Muscle of leg (tissue), 16 donors: ENCODE measurements at places on chromosomes 2 and 18. TPM values are rescaled to one million over a fixed set of nuclear protein-coding genes. Genes with fewer than 3 reads are reported as not detected.

DNA sequence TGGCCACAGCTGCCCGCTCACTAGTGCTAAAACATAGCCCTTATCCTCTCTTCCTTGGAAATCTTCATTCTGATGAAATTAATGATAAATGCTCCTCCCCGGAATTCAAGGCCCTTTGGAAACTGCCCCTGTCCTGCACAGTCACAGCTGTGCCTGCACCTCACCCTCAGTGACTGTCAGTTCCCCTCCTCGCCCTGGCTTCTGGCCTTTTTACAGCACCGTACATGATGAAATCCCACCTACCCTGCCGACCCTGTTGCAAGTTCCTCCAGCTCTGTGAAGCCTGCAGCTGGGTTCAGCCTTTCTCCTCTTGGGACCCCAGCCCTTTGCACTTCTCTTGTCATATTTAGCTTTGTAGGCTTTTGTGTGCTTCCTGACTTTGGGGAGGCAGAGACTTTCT lies 48.4 kb downstream of the DCDC2C start:
- no peak overlapping the region for H3K4me3 ChIP-seq
- H3K36me3 ChIP-seq = no peaks in the 10 kb centered on the region
- DNase-seq = peak; percentile 47
- H3K4me1 ChIP-seq = peaks cover 13% of the 10 kb centered on the region
- H3K27me3 ChIP-seq = peaks cover 2% of the 10 kb centered on the region

DNA sequence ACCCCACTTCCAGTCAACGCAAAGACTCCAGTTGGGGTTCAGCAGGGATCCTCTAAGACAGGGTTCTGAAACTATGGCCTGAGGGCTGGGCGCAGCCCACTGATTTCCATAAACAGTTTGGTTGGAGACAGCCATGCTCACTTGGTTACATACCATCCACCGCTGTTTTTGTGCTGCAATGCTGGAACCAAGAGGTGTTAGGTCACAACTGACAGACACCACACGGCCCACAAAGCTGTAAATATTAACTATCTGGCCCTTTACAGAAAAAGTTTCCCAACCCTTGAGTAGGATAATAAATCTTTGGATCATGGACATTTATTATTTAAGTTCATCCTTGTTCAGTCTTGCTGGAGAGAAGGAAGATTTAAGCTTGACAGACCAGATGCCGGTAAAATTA lies 8.4 kb upstream of the CD226 start:
- DNase-seq = no peak
- no peak overlapping the region for H3K27ac ChIP-seq
- no peaks in the 10 kb centered on the region for H3K27me3 ChIP-seq
- H3K36me3 ChIP-seq = no peaks in the 10 kb centered on the region
- no peaks in the 10 kb centered on the region for H3K4me1 ChIP-seq

DNA sequence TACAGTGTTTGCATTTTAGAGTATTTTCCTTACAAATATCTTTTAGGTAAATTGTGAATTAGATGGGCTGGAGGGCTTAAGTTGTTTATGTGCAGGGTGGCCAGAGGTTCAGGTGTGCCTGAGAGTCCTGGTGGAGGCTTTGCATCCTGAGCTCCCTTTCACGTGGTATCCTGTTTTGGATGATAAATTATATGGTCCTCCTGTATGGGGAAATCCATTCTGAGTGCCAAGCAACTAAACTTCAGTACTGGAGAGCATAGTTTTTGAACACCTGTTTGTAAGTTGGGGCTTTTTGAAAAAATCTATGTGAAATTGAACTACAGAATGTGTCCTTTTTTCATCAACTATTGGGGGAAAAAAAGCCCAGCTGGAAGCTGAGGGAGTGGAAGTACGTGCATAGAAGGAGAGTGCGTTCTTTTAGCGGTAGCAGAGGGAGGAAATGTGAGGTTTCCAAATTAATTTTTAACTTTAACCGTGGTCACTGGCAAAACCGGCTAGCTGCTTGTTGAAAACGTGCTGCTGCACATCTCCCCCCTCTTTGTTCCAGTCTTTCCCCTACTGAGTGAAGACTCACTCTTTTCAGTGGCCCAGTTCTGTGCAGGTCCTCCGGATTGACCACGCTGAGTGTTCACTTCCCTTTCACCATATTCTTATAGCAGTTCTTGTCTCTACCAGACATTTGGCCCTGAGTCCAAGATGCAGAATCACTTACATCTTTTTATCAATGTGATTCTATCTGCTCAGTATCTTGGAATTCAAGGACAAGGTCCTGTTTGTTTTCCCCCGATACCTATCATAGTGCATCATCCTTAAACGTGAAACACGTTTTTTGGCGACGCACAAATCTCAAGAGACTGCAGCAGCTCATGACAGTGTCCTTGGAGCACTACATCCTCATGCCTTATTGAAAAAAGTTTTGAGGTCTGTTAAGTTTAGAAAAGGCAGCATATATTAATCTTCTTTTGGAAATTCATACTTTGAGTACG lies 15.3 kb downstream of the CNOT11 start:
- no peaks in the 10 kb centered on the region for H3K27me3 ChIP-seq
- no peak overlapping the region for H3K27ac ChIP-seq
- H3K4me3 ChIP-seq = no peak overlapping the region
- peaks cover 62% of the 10 kb centered on the region for H3K36me3 ChIP-seq

DNA sequence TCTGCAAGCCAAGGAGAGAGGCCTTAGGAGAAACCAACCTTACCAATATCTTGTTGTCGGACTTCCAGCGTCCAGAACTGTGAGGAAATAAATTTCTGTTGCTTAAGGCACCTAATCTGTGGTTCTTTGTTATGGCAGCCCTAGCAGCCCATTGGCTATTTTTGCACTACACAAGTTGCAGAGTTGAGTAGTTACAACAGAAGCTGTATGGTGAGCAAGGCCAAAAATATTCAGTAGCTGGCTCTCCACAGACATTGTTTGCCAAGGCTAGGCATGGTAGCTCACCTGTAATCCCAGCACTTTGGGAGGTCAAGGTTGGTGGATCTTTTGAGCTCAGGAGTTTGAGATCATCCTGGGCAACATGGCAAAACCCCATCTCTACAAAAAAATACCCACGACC lies 27.1 kb upstream of the SCYGR1 start:
- DNase-seq = no peak
- H3K36me3 ChIP-seq = no peaks in the 10 kb centered on the region
- no peaks in the 10 kb centered on the region for H3K27me3 ChIP-seq
- H3K27ac ChIP-seq = no peak overlapping the region
- H3K4me3 ChIP-seq = no peak overlapping the region
- H3K4me1 ChIP-seq = peaks cover 9% of the 10 kb centered on the region

DNA sequence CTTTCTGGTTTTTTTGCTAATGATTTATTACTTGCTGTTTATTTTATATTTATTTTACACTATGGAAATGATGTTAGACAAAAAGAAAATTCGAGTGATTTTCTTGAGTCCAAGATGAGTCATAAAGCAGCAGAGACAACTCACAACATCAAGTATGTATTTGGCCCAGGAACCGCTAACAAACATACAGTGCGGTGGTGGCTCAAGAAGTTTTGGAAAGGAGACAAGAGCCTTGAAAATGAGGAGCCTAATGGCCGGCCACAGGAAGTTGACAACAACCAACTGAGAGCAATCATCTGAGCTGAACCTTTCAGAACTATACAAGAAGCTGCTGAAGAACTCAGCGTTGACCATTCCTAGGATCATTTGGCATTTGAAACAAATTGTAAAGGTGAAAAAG lies 594.1 kb downstream of the SATB2 start:
- DNase-seq = no peak
- H3K27ac ChIP-seq = no peak overlapping the region
- no peaks in the 10 kb centered on the region for H3K36me3 ChIP-seq
- H3K4me1 ChIP-seq = no peaks in the 10 kb centered on the region
- no peaks in the 10 kb centered on the region for H3K27me3 ChIP-seq

DNA sequence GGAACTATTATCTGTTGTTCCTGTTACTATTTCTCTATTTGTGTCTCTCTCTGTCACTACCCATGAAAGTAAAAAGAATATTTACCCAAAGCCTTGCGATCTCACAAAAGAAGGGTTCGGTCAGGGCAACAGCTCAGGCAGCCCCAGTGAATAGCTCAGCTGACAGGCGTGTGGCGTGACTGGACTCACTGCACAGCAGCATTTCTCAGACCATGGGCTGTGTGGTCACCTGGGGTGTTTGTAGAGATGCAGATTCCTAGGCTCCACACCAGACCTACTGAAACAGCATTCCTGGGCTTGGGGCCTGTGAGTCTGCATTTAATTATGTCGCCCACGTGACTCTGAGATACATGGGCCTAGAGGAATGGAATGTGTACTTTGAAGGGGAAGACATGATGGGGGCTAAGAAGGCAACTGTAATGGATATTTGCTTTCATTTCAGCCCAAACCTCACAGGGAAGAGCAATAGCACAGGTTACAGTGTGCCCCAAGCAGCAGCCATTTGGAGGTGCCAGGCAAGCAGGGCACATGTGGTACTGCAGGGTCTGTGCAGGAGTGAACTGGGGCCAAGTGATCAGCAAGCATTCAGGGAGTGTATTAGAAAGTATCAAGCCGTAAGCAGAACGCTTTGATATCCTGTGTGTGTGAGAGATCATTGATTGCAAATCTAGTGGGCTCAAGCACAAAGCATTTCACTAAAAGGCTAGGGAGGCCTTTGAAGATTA lies 90.4 kb upstream of the RBMS1 start:
- no peaks in the 10 kb centered on the region for H3K36me3 ChIP-seq

DNA sequence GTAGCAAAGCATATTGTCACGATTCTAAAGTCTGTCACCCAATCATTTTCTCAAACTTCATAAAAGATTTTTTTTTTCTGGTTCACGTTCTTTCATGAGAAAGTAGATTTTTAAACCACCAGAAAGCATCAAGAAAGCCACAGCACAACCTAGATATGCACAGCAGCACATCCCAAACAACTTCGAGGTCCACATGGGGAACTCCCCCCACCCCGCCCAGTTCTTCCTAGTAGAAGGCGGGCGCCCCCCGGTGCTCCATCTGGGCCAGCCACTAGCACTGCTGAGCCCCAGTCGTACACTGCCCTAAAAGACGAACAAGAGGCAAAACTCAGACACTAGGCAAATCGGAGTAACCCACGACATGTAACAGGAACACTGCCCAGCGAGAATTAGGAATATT lies 15.5 kb downstream of the HDLBP start:
- H3K27me3 ChIP-seq = no peaks in the 10 kb centered on the region
- no peak overlapping the region for H3K4me3 ChIP-seq
- no peak for DNase-seq
- peaks cover 2% of the 10 kb centered on the region for H3K36me3 ChIP-seq

DNA sequence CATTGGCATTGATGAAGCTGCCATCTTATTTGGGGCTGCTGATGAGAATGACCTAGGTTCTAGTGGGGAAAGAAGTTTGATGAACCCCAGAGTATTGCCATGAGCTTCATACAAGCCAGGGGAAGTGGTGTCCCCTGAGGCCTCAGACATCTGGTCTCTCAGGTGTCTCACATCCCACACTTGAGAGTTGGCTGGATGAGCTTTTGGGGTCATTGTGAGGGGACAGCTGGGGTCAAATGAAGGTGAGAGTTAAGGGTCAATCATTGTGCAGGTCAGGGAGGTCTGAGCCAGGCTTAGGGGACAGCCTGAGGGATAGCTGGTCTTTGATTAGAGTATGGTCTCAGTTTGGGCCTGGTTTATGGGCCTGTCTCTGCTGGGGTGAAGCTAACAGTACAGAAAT lies 336.5 kb downstream of the CYP26B1 start:
- peaks cover 28% of the 10 kb centered on the region for H3K4me1 ChIP-seq
- no peak overlapping the region for H3K27ac ChIP-seq
- H3K27me3 ChIP-seq = no peaks in the 10 kb centered on the region

GRCh38 chr2:68548396-68548795 lies 81.0 kb downstream of the APLF start:
- no peak overlapping the region for H3K27ac ChIP-seq
- H3K27me3 ChIP-seq = no peaks in the 10 kb centered on the region
- no peaks in the 10 kb centered on the region for H3K36me3 ChIP-seq

DNA sequence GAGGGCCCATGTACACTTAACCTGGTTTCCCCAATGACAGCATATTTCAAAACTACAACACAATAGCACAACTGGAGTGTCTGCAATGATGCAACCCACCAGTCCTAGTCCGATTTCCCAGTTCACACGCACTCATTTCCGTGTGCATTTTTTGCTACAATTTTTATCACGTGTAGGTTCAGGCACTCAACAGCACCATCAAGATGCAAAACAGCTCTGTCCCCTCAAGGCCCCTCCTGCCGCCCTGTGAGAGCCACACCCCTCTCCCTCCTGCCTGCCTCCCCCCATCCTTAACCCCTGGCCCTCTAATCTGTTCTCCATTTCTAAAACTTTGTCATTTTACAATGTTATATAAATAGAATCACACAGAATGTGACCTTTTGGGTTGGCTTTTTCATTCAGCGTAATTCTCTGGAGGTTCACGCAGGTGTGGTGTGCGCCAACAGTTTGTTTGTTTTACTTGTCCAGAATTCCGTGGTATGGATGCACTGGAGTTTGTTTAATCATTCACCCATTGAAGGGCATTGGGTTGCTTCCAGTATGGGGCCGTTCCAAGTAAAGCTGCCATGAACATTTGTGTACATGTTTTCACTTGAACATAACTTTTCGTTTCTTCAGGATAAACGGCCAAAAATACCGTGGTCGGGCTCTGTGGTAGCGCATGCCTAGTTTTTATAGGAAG lies 8.4 kb downstream of the KCNIP3 start:
- no peaks in the 10 kb centered on the region for H3K27me3 ChIP-seq
- no peak overlapping the region for H3K27ac ChIP-seq
- peaks cover 82% of the 10 kb centered on the region for H3K4me1 ChIP-seq
- H3K36me3 ChIP-seq = no peaks in the 10 kb centered on the region
- no peak for DNase-seq

DNA sequence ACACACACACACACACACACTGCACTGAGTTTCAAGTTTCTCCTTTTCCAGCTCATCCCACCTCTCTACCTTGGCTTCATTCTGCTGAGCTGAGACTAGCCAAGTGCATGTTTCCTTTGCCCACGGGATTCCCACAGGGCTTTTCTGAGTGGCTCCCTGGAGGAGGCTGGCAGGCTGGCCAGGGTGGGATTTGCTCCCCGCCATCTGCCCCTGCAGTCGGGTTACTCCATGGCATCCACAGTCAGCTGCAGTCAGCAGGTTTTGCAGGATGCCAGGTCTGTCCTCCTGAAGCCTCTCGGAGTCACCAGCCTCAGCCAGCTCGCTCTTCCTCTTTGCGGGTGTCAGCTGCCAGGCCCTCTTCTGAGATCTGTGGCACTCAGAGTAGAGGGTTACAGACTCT lies 783.7 kb upstream of the SOX11 start:
- H3K36me3 ChIP-seq = no peaks in the 10 kb centered on the region
- H3K27ac ChIP-seq = no peak overlapping the region
- no peaks in the 10 kb centered on the region for H3K4me1 ChIP-seq

GRCh38 chr18:63016270-63016669 lies 300.9 kb downstream of the PHLPP1 start:
- H3K27me3 ChIP-seq = peaks cover 3% of the 10 kb centered on the region
- DNase-seq = peak; percentile 87
- H3K36me3 ChIP-seq = no peaks in the 10 kb centered on the region
- H3K4me1 ChIP-seq = no peaks in the 10 kb centered on the region

GRCh38 chr2:219086196-219086595 lies 25.5 kb upstream of the IHH start:
- no peaks in the 10 kb centered on the region for H3K36me3 ChIP-seq
- H3K27me3 ChIP-seq = no peaks in the 10 kb centered on the region
- no peak overlapping the region for H3K27ac ChIP-seq
- DNase-seq = no peak

GRCh38 chr2:239075918-239076758 lies 228.3 kb downstream of the TWIST2 start:
- peaks cover 82% of the 10 kb centered on the region for H3K36me3 ChIP-seq
- H3K27ac ChIP-seq = no peak overlapping the region
- DNase-seq = no peak
- no peak overlapping the region for H3K4me3 ChIP-seq
- H3K4me1 ChIP-seq = peaks cover 10% of the 10 kb centered on the region

Gene ASPRV1
- polyA plus RNA-seq = 2.9 TPM

Gene MREG
- 1.7 TPM for polyA plus RNA-seq

Gene SAG
- polyA plus RNA-seq = 0.13 TPM

Gene TRAK2
- 25.7 TPM for polyA plus RNA-seq

Gene FIGLA
- polyA plus RNA-seq = not detected

Gene YPEL5
- 47.0 TPM for polyA plus RNA-seq

Gene GDF7
- polyA plus RNA-seq = 0.69 TPM
